ENCODE measurements at places on chromosomes 2 and 18. TPM values are rescaled to one million over a fixed set of nuclear protein-coding genes. Genes with fewer than 3 reads are reported as not detected.

Gene ASIC4
- total RNA-seq: 0.53 TPM

DNA sequence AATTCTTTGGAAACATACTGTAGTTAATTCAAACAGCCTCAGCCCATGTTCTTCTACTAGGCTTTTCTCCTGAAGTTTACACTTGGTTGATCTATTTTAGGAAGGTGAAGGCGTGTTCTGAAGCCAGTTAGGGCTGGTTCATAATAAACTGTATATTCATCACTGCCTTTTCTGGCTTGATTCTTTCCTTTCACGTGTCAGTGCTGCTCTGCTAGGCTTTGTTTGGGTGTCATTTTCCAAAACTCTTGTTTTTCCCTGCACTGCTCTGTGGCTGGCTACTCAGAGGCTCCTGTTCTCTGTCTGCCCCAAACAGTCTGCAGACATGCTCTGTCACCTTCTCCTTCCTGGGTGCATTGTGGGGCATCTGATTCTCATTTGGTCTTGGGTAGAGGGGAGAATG lies 136.1 kb downstream of the PARD3B start:
- H3K36me3 ChIP-seq: no peaks in the 10 kb centered on the region
- H3K4me3 ChIP-seq: no peak overlapping the region
- no peaks in the 10 kb centered on the region for H3K27me3 ChIP-seq
- H3K4me1 ChIP-seq: peaks cover 12% of the 10 kb centered on the region

DNA sequence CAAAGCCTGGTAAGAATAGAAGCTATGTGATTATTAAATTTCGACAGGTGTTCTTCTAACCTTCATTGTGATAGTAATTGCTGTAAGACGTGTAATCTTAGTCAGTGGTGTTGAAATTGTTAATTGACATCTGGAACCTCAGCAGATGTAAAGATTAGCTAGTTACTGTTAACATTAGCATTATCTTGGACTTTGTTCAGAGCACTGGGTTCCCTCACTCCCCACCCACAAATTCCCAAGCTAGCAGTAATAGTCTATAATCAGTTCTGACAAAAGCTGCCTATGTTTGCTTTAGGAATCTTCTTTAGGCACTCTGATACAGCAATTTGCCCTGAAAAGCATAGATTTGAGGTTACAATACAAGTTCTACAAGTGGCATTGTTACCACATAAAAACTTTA lies 233.7 kb downstream of the EN1 start:
- H3K27ac ChIP-seq: no peak overlapping the region
- no peak for DNase-seq
- peaks cover 6% of the 10 kb centered on the region for H3K27me3 ChIP-seq
- no peaks in the 10 kb centered on the region for H3K4me1 ChIP-seq

Gene NDUFAF7
- 18.3 TPM for total RNA-seq

GRCh38 chr2:206192157-206192556 lies 32.5 kb downstream of the EEF1B2 start:
- no peak overlapping the region for H3K27ac ChIP-seq
- peaks cover 4% of the 10 kb centered on the region for H3K27me3 ChIP-seq
- no peaks in the 10 kb centered on the region for H3K4me1 ChIP-seq
- no peaks in the 10 kb centered on the region for H3K36me3 ChIP-seq
- DNase-seq: no peak

- peaks cover 25% of the 10 kb centered on the region for H3K4me1 ChIP-seq
- no peaks in the 10 kb centered on the region for H3K27me3 ChIP-seq
- H3K4me3 ChIP-seq: no peak overlapping the region
Measured at GRCh38 chr2:97970293-97971060, 25.3 kb downstream of the TMEM131 start.

Gene RUFY4
- total RNA-seq: not detected

- H3K27me3 ChIP-seq: peaks cover 22% of the 10 kb centered on the region
- H3K36me3 ChIP-seq: no peaks in the 10 kb centered on the region
- H3K27ac ChIP-seq: no peak overlapping the region
- H3K4me1 ChIP-seq: peaks cover 24% of the 10 kb centered on the region
- H3K4me3 ChIP-seq: no peak overlapping the region
Measured at GRCh38 chr2:218008060-218009040, 5.6 kb upstream of the TNS1 start.

Gene MYL1
- not detected for total RNA-seq

Gene UBR3
- total RNA-seq: 46.7 TPM

Gene CCDC74B
- total RNA-seq: 7.2 TPM

- H3K4me1 ChIP-seq: no peaks in the 10 kb centered on the region
- no peak overlapping the region for H3K27ac ChIP-seq
- DNase-seq: no peak
- H3K4me3 ChIP-seq: no peak overlapping the region
- no peaks in the 10 kb centered on the region for H3K27me3 ChIP-seq
- no peaks in the 10 kb centered on the region for H3K36me3 ChIP-seq
Measured at GRCh38 chr2:168426861-168427260, 29.2 kb upstream of the CERS6 start.

- no peaks in the 10 kb centered on the region for H3K27me3 ChIP-seq
- no peak overlapping the region for H3K27ac ChIP-seq
- H3K36me3 ChIP-seq: no peaks in the 10 kb centered on the region
Measured at GRCh38 chr18:58455314-58456188, 173.3 kb downstream of the ALPK2 start.

DNA sequence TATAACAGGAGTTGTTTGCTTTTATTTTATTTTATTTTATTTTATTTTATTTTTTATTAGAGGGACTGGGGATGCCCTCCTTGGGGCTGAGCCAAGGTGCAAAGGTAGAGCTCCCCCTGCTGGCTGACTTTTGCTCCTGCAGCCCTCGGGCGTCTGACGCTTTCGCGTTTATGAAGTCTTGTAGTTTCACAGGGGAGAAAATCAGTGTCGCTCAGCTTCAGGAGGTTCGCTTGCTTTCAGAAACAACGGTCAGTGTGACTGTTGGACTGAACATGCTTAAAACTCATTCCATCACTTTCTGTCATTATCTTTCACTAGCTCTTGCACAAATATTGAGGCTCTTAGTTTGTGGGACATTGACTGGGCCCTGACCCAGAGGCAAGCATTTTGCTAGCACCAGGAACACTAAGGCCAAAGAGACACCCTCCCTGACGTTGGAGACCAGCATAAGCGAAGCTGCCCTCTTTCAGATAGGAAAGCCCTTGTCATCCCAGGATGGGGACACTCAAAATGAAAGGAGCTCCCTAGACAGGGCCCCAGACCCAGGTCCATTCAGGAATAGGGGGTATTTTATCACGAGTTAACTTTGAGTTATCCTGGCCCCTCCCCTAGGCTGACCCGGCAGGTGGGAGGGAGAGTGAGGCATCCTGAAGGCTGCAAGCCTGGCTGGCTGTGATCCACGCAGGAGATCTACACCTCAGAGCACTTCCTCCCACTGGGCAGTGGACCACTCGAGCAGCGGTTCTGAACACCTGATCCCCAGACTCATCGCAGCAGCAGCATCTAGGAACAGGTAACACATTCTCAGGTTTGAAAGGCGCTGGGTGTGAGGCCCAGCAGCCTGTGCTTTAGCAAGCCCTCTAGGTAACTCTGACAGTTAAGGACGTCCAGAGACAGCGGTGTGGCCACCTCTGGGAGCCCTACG lies 34.4 kb downstream of the LGALSL start:
- H3K36me3 ChIP-seq: no peaks in the 10 kb centered on the region
- H3K27me3 ChIP-seq: no peaks in the 10 kb centered on the region
- H3K27ac ChIP-seq: no peak overlapping the region

GRCh38 chr2:241413929-241414580 lies 58.0 kb downstream of the FARP2 start:
- DNase-seq: no peak
- H3K27ac ChIP-seq: no peak overlapping the region
- no peaks in the 10 kb centered on the region for H3K27me3 ChIP-seq
- H3K36me3 ChIP-seq: peaks cover 86% of the 10 kb centered on the region
- H3K4me1 ChIP-seq: no peaks in the 10 kb centered on the region

Gene SP5
- 1.9 TPM for total RNA-seq

DNA sequence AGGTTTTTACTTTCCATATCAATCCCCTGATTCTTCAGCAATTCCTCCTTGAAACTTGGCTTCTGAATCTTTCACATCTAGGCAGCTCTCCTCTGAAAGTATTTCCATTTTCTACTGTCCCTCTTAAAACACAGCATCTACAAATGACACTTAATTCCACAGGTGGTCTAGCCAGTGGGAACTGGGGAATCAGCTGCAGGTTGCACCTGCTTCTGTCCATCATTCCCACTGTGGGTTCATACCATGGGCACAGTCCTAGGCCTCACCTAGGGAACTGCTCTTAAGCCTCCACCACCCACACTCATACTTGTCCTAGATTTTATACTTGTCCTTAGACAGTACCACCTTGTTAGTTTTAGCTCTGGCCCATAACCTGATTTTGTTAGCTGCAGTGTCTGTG lies 2.2 kb downstream of the LOXL3 start:
- H3K4me1 ChIP-seq: peaks cover 35% of the 10 kb centered on the region
- no peak for DNase-seq
- H3K27me3 ChIP-seq: no peaks in the 10 kb centered on the region
- H3K36me3 ChIP-seq: peaks cover 7% of the 10 kb centered on the region

- H3K4me3 ChIP-seq: no peak overlapping the region
- no peaks in the 10 kb centered on the region for H3K4me1 ChIP-seq
- no peak for DNase-seq
- H3K27me3 ChIP-seq: no peaks in the 10 kb centered on the region
- no peaks in the 10 kb centered on the region for H3K36me3 ChIP-seq
Measured at GRCh38 chr2:36607947-36608346, 10.0 kb upstream of the FEZ2 start.

Gene PRKAG3
- not detected for total RNA-seq

Gene NEUROD1
- not detected for total RNA-seq

Gene TCF4
- total RNA-seq: 112 TPM

DNA sequence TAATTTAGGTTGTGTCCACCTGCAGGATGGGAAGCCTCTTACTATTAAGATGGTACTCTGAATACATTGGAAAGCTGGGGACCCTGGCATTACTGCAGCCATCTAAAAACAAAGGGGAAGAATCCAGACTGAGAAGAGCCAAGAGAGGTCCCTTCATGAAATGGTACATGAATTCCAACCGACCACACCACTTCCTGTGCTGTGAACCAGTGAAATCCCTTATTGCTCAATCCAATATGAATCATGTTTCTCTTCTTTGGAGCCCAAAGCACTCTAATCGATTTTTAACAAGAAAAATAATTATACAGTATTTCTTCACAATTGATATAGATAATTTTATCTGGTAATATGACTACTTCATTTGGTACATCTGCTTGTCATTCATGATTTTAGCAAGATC lies 479.7 kb upstream of the RAB6C start:
- H3K4me3 ChIP-seq: no peak overlapping the region
- no peaks in the 10 kb centered on the region for H3K27me3 ChIP-seq
- H3K27ac ChIP-seq: no peak overlapping the region
- DNase-seq: no peak
- H3K4me1 ChIP-seq: no peaks in the 10 kb centered on the region

- H3K4me1 ChIP-seq: peaks cover 33% of the 10 kb centered on the region
- DNase-seq: no peak
- H3K4me3 ChIP-seq: peak overlapping the region; percentile 96
Measured at GRCh38 chr2:46943881-46944798, 28.5 kb upstream of the MCFD2 start.

DNA sequence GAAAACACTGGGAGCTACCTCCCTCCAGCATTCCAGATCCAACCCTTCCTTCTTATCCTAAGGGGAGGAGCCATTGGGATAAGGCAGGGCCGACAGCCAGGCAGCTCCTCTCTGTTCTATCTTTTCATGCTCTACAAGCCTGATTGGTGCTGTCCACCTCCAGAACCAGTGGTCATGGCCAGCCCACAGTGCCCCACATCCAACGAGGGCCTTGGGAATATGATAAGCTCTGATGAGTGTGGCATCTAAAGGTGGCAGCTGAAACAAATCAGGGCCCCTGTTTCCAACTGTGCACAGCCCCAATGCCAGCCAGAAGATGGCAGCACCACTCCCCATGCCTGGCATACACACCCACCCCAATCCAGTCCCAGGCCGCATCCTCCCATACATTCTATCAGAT lies 329.3 kb downstream of the C1D start:
- no peaks in the 10 kb centered on the region for H3K36me3 ChIP-seq
- no peak overlapping the region for H3K4me3 ChIP-seq
- H3K27ac ChIP-seq: no peak overlapping the region
- no peaks in the 10 kb centered on the region for H3K4me1 ChIP-seq

- no peaks in the 10 kb centered on the region for H3K36me3 ChIP-seq
- H3K27ac ChIP-seq: no peak overlapping the region
Measured at GRCh38 chr2:59082657-59083056, 841.5 kb upstream of the FANCL start.

GRCh38 chr2:163802284-163802683 lies 66.5 kb upstream of the FIGN start:
- no peak overlapping the region for H3K27ac ChIP-seq
- H3K4me1 ChIP-seq: no peaks in the 10 kb centered on the region
- H3K27me3 ChIP-seq: no peaks in the 10 kb centered on the region
- no peak overlapping the region for H3K4me3 ChIP-seq

DNA sequence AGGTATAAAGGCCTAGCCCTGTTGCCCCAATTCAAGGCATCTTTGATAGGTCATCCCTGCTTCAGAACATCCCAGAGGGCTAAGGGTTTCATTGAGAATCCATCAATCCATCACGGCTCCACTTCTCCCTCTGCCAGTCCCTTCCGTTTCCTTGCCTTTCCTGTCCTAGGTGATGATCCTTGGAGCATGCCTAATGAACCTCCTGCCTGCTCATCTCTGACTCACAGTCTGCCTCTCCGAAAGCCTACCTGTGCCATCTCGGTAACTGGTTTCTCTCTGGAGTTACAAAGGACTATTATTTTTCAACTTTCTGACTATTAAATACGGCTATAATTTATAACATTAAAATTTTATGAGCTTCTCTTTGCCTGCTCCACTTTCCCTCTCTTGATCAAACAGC lies 36.7 kb upstream of the OSBPL6 start:
- no peaks in the 10 kb centered on the region for H3K27me3 ChIP-seq
- no peak for DNase-seq
- H3K4me1 ChIP-seq: peaks cover 2% of the 10 kb centered on the region

Gene MPP4
- total RNA-seq: 0.30 TPM

GRCh38 chr2:121947674-121948073 lies 192.2 kb downstream of the TSN start:
- no peak overlapping the region for H3K4me3 ChIP-seq
- no peak for DNase-seq
- H3K27me3 ChIP-seq: no peaks in the 10 kb centered on the region
- no peaks in the 10 kb centered on the region for H3K36me3 ChIP-seq
- H3K27ac ChIP-seq: no peak overlapping the region

DNA sequence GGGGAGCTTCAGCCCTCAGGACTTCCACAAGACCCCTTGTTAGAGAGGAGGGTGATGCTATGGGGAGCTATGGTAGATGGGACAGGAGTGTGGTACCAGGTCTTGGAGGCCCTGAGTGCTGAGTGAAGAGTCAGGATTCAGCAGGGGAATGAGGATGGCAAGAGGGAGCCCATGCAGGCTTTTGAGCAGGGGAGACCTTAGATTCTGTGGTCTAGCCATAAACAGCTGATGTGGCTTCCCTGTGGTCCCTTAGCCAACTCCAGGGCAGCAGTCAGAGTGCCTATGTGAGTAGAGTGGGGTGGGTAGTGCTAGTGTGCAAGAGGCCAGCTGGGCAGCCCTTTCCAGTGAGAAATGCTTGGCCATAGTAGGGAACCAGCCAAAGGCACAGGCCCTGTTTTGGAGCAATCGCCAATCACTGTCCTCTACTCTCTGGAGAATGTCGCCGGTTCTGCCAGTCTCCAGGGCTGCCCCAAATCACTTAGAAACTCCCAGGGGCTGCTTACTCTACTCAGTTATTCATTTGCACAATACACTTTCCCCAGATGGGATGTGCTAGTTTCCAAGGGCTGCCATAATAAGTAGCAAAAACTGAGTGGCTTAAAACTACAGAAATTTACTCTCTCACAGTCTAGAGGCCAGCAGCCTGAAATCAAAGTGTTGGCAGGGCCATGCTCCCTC lies 310.5 kb downstream of the SMAD2 start:
- H3K27me3 ChIP-seq: no peaks in the 10 kb centered on the region
- DNase-seq: no peak
- no peaks in the 10 kb centered on the region for H3K4me1 ChIP-seq
- H3K4me3 ChIP-seq: no peak overlapping the region
- H3K36me3 ChIP-seq: no peaks in the 10 kb centered on the region
- no peak overlapping the region for H3K27ac ChIP-seq

All from lower lobe of right lung (tissue), 2 donors.